ENCODE measurements at places on chromosomes 7 and 10. TPM values are rescaled to one million over a fixed set of nuclear protein-coding genes. Genes with fewer than 3 reads are reported as not detected.

The CYP3A4 gene
- total RNA-seq = not detected

The ADAP1 gene
- 8.1 TPM for total RNA-seq

The ENTPD1 gene
- 0.09 TPM for total RNA-seq

The ARHGAP19 gene
- total RNA-seq = 10.8 TPM

The AKR1B15 gene
- not detected for total RNA-seq

The GBX1 gene
- not detected for total RNA-seq

Data from smooth muscle cell of the umbilical artery (primary cell).